ENCODE measurements at places on chromosomes 1 and 21.

DNA sequence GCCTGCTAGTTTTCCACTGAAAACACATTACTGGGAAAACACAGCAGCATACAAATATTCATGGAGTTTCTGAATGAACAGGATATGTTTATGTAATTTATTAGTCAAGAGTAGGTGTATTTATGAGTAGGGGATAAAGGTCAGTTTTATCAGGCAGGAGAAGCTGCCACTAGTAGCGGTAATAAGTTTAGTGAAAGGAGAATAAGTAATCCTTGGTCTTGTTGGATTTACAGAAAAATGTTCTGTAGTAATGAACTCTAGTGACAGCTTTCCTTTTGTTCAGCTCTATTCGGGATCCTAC is 1.2 kb downstream of the MAST2 start:
- DNase-seq, result no peak

DNA sequence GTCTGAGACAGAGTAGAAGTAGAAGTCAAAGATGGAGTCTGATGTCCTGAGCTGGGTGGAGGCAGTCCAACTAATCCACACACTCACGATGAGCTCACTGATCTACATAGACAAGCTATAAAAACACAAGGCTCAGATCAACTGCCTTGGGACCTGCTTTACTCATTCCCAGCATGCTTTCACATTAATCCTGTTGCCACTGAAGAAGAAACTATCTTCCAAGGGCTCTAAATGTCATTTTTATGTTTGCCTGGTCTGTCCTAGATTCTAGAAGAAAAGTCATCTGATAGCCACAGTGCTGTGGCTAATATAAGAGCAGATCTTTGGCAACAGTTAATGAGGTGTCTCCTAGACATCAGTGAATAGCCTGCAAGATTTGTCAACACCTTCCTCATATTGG is 522.7 kb downstream of the NUF2 start:
- no peak for DNase-seq

DNA sequence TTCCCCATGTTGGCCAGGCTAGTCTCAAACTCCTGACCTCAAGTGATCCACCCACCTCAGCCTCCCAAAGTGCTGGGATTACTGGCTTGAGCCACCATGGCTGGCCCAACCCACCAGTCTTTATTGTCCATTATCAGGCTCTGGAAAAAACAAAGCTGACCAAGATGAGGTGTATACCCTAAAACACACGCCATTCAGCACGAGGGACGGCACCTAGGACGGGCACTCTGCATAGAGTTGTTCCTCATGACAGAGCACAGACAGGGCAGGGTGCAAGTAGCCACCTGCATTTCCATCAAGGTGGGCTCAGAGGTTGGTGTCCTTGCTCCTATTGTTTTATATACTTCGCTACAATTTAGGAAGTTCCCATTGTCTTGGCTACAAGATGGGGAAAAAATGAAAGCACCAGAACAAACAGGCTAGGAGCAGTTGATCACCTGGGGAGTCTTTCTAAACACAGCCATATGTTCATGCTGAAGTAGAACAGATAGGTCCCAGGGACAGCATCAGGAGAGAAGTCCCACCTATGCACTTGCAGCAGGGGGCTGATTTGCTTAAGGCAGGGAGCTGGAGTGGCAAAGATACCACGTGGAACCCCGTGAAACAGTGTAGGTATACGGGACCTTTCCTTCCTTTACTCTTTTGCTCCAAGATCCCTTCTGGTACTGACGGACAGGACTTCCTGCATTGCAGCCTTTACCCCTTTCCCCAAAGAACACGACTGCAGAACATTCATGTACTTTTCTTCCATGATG is 4.5 kb downstream of the KRTCAP2 start:
- DNase-seq, result no peak

DNA sequence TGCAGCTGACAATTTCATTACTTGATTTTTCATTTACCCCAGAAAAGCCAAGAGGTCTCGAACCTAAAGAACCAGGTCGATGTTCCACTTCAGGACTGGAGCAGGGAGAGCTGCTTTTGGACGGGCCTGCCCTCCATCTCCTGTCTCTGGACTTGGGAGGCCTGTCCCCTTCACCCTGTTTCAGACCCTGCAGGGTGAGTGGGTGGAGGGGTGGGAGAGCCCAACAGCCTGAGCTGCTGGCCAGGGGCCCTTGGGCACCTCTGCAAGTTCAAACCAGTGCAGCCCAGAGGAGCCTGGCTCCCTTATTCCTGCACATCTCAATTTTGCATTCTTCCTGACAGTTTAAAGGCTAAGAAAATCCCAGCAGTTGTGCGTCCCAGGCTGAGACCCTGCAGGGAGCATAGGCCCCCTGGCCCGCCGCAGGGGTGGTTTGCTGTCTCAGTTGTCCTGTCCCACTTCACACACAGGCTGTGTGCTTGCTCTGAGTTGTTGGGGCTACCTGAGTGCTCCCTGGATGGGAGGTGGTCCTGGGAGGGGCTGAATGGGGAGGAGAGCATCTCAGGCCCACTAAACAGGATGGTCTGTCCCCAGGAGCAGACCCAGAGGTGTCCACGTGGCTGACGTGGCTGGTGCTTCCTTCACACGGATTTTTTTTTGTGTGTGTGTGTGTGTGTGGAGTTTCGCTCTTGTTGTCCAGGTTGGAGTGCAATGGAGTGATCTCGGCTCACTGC is 443.7 kb downstream of the PTPRU start:
- no peak for DNase-seq

GRCh38 chr1:55159571-55159970 is 55.6 kb downstream of the USP24 start:
- DNase-seq, result no peak

DNA sequence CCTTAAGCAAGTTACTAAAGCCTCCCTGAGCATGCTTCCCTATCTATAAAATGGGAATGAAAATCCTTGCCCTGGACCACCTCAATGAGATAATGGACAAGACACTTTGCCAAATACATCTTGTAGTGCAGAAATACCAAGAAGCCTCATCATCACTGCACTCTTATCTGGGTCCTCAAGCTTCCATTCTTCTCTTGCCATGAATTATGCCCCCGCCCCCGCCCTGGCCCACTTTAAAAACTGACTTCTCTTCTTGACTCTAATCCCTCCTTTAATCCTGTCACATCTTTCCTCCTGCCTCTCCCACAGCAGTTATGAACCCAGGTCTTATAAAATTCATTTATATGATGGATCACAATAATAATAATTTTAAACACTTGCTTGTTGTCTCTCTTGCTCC is 14.8 kb downstream of the ARHGEF11 start:
- DNase-seq, result no peak

GRCh38 chr1:81366173-81366572 is 434.6 kb upstream of the ADGRL2 start:
- DNase-seq, result no peak

GRCh38 chr1:14500041-14500440 is 98.4 kb upstream of the KAZN start:
- no peak for DNase-seq

DNA sequence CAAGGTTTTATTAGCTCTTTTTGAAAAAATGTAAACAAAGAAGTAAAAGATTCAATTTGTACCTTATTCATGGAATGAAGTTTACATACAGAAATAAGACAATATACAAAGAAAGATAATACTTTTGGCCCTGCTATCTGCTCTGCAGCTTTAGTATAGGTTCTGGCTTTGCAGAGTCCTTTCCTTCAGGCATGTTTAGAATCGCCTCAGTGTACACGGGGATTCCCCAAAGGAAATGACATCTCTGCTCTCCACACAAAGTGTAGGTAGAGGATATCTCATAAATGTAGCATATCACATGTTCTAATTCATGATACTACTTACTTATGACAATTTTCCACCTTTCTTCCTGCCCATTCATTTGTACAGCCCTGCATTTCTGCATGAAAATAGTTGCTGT is 222.6 kb upstream of the DPYD start:
- DNase-seq, result no peak

- no peak for DNase-seq
Measured at GRCh38 chr1:222921945-222922344, 107.1 kb downstream of the DISP1 start.

DNA sequence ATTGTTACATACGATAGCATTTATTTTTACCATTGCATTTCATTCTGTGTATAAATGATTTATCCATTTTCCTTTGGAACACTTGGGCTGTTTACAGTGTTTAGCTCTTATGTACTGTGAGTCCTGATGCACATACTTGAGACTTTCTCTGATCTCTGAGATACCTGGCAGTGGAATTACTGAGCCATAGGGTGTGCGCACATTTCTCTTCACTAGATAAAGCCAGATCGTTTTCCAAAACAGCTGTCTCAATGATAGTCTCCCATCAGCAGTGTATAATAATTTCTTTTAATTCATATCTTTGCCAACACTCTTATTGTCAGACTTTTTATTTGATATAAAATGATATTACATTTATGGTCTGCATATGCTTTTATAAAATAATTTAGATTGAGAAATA is 66.2 kb downstream of the VPS13D start:
- no peak for DNase-seq

DNA sequence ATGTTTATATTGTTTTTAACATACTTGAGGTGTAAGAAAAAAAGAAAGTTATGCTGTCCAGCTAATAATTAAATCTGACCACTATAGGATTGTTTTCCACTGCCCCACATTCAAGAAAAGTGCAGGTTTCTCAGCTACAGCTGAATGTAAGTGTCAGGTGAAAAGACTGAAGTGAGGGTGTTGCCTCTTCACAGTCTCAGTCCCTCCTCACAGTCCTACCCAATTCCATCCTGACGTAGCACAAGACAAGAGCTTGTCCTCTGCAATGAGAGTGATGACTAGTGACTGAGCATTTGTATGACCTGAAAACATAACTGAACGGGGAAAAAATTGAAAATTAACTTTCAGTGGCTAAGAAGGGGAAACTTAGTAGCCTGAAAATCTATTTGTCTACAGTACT is 1039.5 kb downstream of the ADGRL2 start:
- DNase-seq, result no peak

GRCh38 chr1:69794831-69795230 is 227.1 kb downstream of the LRRC7 start:
- DNase-seq, result no peak

- no peak for DNase-seq
Measured at GRCh38 chr1:206816390-206817287, 44.3 kb upstream of the IL10 start.

GRCh38 chr1:213330281-213330680 is 279.2 kb downstream of the RPS6KC1 start:
- DNase-seq, result no peak

DNA sequence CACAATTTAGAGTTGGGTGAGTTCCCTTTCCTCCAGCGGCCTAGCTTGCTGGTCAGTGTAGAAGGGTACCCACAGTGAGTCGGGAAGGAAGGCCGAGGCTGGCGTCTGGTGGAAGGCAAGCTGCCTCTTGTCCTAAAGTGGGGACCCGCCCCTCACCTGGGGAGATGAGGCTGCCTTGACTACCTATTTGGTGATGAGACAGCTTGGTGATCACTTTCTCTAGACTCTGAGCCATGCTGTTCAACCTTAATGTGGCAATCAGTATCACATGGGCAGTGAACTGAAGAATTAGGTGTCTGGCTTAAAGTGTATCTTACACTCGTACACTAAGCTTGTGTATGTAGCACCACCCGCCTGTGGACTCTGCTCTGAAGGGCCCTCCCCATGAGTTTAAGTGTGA is 100.7 kb downstream of the COLGALT2 start:
- no peak for DNase-seq

GRCh38 chr1:182639330-182639729 is 35.1 kb upstream of the RGS16 start:
- DNase-seq, result no peak

- DNase-seq, result no peak
Measured at GRCh38 chr1:95286479-95286878, 52.5 kb downstream of the RWDD3 start.

DNA sequence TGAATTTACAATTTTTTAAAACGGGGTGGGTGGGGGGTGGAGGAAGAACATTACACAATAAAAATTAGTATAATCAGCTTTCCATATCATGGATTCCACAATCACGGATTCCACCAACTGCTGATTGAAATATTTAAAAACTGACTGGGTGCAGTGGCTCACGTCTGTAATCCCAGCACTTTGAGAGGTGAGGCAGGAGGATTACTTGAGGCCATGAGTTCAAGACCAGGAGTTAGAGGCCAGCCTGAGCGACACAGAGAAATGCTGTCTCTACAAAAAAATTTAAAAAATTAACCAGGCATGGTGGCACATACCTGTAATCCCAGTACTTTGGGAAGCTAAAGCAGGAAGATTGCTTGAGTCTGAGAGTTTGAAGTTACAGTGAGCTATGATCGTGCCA is 254.7 kb downstream of the ATG4C start:
- DNase-seq, result no peak

- no peak for DNase-seq
Measured at GRCh38 chr1:53107570-53108322, 34.7 kb downstream of the SLC1A7 start.

- no peak for DNase-seq
Measured at GRCh38 chr1:175823406-175823805, 80.0 kb upstream of the TNR start.

GRCh38 chr1:245652660-245653427 is 498.1 kb downstream of the KIF26B start:
- no peak for DNase-seq

DNA sequence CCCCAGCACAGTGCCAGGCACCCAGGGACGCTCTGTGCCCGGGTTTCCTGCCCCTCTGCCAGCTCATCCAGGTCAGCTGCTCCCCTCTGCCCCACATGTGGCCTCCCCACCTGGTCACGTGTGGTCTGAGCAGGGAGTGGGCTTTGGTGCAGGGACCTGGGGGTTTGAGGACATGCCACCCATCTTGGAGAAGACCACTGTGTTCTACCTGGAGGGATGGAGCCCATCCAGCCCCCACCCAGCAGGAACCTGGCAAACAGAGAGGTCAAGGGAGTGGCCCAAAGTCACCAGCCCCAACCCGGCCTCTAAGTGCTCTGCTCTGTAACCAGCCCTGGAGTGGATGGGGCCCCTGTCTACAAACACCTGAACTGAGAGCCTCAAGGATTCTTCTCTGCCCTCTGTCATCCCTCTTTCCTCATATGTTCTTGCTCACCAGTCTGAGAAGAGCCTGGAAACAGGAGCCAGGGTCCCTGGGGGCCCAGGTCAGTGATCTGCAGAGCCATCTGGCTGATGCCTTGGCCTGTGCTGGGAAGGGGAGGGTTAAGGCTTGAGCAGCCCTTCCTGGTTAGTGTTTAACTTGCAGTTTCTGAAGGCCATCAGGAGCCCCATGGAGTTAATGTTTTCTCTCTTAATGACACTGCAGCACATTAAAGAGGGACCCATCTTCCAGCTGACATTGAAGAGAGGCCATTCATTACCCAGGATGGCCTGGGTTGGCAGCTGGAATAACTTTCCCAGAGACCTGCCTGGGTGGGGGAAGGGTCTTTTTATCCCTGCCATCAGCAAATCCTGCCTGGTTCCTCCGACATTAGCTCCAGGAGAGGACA is 235.4 kb downstream of the PTPRU start:
- DNase-seq, result no peak

Measured in gastrocnemius medialis (tissue), 4 donors.